ENCODE measurements at places on chromosomes 1 and 21. TPM values are rescaled to one million over a fixed set of nuclear protein-coding genes. Genes with fewer than 3 reads are reported as not detected.

GRCh38 chr1:110298991-110299390, 40.2 kb upstream of the RBM15 start:
- ATAC-seq = no peak

GRCh38 chr1:14137411-14138134, 437.6 kb downstream of the PRDM2 start:
- no peak for ATAC-seq

GRCh38 chr21:38714039-38714817, 91.5 kb upstream of the ETS2 start:
- no peak for ATAC-seq

GRCh38 chr1:58941471-58942289, 157.8 kb upstream of the JUN start:
- ATAC-seq = peak; percentile 64

GRCh38 chr1:8706291-8706690, 111.1 kb downstream of the RERE start:
- no peak for ATAC-seq

- ATAC-seq = no peak
Measured at GRCh38 chr1:88618331-88618730, 65.7 kb upstream of the PKN2 start.

- ATAC-seq = no peak
Measured at GRCh38 chr1:224482619-224483018, 48.0 kb upstream of the WDR26 start.

DNA sequence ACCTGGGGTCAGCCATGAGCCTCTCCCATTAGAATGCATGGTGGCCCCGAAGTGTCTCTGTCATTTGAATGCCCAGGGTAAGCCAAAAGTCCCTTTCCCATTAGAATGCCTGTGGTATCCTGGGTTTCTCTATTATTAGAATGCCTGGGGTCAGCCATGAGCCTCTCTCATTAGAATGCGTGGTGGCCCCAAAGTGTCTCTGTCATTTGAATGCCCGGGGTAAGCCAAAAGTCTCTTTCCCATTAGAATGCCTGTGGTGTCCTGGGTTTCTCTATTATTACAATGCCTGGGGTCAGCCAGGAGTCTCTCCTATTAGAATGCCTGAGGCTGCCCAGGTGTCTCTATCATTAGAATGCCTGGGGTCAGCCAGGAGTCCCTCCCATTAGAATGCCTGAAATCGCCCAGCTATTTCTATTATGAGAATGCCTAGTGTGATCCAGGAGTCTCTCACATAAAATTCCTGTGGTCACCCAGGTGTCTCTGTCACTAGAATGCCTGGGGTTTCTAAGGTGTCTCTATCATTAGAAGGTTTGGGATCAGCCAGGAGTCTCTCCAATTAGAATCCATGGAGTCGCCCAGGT, 65.5 kb downstream of the RNF187 start:
- ATAC-seq = no peak

DNA sequence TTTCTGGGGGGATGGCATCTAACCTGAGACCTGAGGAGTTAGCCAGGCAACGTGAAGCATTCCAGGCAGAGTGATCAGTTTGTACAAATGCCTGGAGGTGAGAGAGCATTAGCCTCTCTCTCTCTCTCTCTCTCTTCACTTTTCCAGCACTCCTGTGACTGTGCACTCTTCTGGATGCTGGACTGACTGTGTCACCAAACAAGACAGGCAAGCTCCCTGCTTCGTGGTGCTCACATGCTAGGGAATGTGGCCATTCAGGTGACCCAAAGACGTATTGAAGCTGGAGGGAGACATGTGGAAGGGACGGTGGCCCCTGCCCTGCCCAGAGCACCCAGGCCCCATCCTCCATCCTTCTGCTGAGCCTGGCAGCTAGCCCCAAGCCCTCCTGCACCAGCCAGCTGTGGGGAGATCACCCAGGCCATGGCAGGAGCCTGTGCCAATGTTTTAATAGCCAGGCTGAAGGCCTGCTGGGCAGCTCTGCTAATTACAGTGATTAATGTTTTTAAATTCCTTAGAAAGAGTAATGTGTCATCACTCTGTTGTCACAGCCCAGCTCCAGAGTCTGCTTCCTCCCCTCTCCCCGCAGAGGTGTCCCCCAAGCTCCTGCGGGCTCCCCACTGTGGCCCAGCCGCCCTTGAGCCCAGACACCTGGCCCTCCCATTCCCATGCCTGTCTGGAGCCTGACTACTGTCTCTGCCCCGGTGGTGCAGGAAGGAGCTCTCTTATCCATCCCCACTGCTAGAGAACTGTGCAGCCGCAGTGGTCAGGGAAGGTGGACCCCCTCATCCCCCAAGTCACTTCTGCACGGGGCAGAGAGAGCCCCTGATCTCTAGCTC, 48.9 kb downstream of the UBIAD1 start:
- ATAC-seq = no peak

DNA sequence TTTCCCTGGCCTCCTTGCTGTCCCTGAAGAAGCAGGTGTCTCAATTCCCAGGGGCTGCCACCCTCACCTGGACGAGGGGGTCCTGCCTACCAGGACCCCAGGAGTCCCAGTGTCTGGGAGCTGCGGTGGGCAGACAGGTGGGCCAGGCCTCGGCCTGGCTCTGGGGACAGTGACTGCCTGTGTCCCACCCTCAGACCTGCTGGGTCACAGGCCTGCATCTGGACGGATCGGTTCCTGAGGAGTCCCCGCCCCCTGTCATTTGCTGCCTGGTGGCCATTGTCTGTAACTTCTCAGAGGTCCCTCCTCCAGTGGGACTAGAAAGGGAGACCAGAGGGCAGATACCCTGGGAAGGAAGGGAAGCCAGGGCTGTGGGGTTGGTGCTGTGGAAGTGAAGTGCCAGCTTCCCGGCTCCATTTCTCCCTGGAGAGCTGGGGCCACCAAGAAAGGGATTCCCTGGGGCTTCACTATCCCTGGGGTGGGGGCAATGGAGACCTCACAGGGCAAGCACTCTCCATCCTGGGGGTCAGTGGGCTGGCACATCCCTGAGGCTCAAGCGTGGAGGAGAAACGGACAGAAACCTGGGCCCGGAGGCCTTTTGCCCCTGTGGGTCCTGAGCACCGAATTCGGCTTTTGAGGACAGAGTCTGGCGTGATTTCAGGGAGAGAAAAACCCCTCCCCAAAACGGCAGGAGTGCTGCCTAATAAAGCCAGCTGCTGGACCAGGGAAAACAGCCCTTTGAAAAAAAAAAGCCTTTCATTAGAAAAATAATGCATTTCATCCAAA, 157.3 kb downstream of the PEX14 start:
- ATAC-seq = no peak

DNA sequence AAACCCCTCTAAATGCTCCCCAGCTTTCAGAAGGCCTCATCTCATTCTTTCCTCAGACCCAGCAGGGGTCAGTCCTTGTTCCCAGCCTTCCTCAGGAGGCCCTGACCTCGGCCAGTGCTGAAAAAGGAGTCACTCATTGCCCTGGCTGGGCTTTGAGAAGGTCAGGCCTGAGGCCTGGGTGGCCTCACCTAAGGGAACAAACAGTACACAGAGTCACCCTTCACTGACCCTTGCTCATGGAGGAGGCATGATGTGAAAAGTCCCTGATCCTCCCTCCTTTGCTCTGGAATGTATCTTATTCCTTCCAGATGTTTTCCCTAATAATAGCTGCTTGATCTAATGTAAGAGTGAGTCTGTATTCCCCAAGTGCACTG, 117.7 kb upstream of the SLC44A3 start:
- ATAC-seq = no peak

- ATAC-seq = no peak
Measured at GRCh38 chr1:182460550-182460951, 10.6 kb downstream of the RGSL1 start.

GRCh38 chr1:93474321-93474720, 26.4 kb downstream of the FNBP1L start:
- no peak for ATAC-seq

- ATAC-seq = no peak
Measured at GRCh38 chr1:15205586-15206346, 41.3 kb upstream of the FHAD1 start.

- ATAC-seq = no peak
Measured at GRCh38 chr1:183562701-183563100, 27.6 kb downstream of the NCF2 start.

DNA sequence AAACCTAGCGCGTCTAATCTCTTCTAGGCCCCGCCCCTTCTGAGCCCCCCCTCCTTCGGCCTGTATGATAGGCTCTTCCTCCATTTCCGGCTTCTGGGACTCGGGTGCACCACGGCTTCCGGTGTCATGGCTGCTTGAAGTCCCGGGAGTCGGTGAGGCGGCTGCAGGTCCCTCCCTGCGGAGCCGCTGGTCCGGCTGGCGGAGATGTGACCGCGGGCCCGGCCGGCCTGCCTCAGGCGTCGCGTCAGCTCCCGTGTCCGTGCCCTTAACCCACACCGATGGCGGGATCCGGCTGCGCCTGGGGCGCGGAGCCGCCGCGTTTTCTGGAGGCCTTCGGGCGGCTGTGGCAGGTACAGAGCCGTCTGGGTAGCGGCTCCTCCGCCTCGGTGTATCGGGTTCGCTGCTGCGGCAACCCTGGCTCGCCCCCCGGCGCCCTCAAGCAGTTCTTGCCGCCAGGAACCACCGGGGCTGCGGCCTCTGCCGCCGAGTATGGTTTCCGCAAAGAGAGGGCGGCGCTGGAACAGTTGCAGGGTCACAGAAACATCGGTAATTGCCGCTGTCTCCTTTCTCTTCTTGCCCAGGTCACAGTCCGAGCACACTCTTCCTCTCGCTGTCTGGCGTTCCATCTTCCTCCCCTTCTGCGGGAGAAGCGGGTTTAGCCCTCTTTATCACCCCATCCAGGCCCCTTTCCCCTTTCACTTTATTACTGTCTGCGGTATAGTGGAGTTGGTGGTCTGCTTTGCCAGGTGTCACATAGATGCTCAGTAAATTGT, at the start of gene UHMK1:
UHMK1 (plus strand) TSS at position 96 of the 773 bp plus-strand sequence; CDS start at position 279, 183 bp downstream.
- peak; percentile 99 for ATAC-seq

DNA sequence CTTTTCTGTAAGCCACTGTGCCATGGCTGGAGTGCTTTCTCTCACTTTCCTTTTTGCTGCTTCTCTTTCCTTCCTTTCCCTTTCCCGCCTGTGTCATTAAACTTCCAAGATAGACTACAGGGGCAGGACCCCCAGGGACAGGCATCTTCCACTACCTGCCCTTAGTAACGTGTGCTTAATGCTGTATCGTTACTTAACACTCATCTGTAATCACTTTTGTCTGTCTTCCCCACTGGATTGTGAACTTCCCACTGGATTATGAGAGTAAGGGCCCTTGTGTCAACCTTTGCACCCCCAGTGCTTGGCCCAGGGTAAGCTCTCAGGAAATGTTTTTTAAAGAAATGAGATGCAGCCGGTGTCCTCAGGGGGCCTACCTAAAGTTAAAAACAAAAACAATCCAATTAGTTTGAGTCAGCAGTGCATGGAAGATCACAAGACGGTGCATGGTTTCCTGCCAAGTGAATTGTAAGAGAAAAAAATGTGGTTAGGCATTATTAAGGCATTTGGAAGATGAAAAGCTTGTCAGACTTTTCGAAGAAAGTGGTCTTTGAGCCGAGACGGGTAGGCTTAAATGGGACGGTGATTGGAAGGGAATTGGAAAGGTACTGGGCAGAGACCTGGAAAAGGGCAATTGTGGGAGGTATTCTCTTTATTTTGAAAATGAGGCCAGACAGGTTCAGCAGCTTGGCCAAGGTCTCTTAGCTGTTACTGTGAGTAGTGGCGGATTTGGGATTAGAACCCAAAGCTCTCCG, 958 bp downstream of the LYPLAL1 start:
- ATAC-seq = peak; percentile 44

GRCh38 chr21:29433366-29434059, 134.8 kb downstream of the BACH1 start:
- no peak for ATAC-seq

- ATAC-seq = peak; percentile 72
Measured at GRCh38 chr1:234972411-234973191, 156.0 kb downstream of the TOMM20 start.

GRCh38 chr1:29653886-29654450, 417.6 kb downstream of the PTPRU start:
- no peak for ATAC-seq

- ATAC-seq = no peak
Measured at GRCh38 chr1:17998889-17999288, 108.7 kb upstream of the IGSF21 start.

DNA sequence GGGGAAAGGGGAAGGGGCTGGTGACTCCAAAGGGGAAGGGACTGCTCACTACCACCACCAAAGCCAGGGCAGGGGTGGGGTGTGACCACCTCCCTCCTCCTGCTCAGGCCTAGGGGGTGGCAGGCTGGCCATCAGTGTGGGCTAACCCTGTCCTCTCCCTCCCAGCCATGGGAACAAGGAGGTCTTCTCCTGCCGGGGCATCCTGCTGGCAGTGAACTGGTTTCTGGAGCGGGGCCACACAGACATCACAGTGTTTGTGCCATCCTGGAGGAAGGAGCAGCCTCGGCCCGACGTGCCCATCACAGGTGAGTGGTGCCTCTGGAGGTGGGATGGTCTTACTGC, 5.7 kb downstream of the ZC3H12A start:
- ATAC-seq = no peak

GRCh38 chr1:242456726-242457269, 67.7 kb downstream of the PLD5 start:
- ATAC-seq = no peak

DNA sequence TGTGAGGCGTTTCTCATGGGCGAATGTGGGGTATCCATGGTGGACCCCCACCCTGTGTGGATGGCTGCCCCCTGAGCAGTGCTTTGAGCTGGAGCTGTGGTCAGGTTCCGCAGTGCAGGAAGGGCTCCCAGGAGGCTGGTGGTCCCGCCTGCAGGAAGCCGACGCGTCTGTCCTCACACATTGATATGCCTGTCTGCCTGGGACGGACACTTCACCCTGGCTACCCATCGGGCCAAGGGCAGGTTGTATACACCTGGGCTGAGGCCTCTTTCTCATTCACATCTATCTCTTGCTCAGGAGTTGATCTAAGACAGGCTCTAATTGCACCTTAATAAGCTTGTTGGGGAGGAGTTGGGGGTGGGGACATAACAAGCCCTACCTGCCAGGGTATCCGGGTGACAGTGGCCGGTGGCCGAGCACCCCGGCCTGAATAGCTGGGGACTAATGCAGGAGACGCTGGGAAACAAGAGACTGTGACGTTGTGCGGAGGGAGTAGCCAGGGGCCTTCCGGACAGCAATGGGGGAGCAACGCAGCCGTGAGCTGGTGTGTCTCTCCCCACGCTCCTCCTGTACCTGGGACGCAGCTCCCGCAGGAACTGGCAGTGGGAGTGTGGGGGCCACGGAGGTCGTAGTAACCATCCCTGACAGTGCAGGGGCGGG, 21.7 kb downstream of the PDXK start:
- peak; percentile 47 for ATAC-seq

- ATAC-seq = no peak
Measured at GRCh38 chr21:42038393-42038792, 28.2 kb upstream of the ZBTB21 start.

- no peak for ATAC-seq
Measured at GRCh38 chr1:157941939-157942338, 51.5 kb upstream of the KIRREL1 start.

FAM72C gene
- total RNA-seq = 11.8 TPM

LRRC53 gene
- not detected for total RNA-seq

LYPD8 gene
- not detected for total RNA-seq

KCNT2 gene
- total RNA-seq = 0.48 TPM

ATP1A2 gene
- not detected for total RNA-seq

GREM2 gene
- total RNA-seq = 3.4 TPM

RHEX gene
- not detected for total RNA-seq

PRAMEF11 gene
- total RNA-seq = not detected

TMEM240 gene
- 2.3 TPM for total RNA-seq

CNKSR1 gene
- total RNA-seq = 4.6 TPM

CFHR5 gene
- total RNA-seq = not detected

CLCA4 gene
- not detected for total RNA-seq

ADAR gene
- 213 TPM for total RNA-seq

TYW3 gene
- total RNA-seq = 27.9 TPM

OLFML3 gene
- 0.40 TPM for total RNA-seq

TEKT2 gene
- 0.26 TPM for total RNA-seq
